ENCODE measurements at places on chromosomes 12 and 14. TPM values are rescaled to one million over a fixed set of nuclear protein-coding genes. Genes with fewer than 3 reads are reported as not detected.

DNA sequence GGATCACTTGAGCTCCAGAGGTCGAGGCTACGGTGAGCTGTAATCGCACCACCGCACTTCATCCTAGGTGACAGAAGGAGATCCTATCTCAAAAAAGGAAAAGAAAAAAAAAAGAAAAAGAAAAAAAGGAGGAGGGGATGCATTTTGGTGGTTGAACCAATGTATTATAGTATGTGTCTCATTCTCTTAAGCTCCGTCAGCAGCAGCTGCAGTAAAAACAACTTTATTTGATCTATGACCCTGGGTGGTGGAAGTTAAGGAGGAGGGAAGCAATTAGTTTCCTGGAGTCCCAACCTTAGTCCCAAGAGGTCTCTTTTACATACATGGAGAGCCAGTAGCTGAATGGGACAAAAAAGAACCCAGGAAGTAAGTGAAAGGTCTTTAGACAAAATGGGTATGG lies 26.8 kb upstream of the APOF start:
- no peak for DNase-seq

The DLGAP5 gene
- polyA plus RNA-seq = 8.7 TPM

The NDRG2 gene
- 827 TPM for polyA plus RNA-seq

The FITM1 gene
- 1.2 TPM for polyA plus RNA-seq

The MMP14 gene
- polyA plus RNA-seq = 60.5 TPM

The TAS2R50 gene
- polyA plus RNA-seq = 0.17 TPM

GRCh38 chr12:71400481-71400880 lies 39.1 kb upstream of the LGR5 start:
- no peak for DNase-seq

- no peak for DNase-seq
Observed at GRCh38 chr14:72574715-72575114, 319.2 kb downstream of the DPF3 start.

- no peak for DNase-seq
Observed at GRCh38 chr12:76866726-76867125, 12.1 kb downstream of the CSRP2 start.

- DNase-seq = no peak
Observed at GRCh38 chr12:93862424-93862823, 185.2 kb downstream of the CRADD start.

The LRRC9 gene
- polyA plus RNA-seq = 7.3 TPM

DNA sequence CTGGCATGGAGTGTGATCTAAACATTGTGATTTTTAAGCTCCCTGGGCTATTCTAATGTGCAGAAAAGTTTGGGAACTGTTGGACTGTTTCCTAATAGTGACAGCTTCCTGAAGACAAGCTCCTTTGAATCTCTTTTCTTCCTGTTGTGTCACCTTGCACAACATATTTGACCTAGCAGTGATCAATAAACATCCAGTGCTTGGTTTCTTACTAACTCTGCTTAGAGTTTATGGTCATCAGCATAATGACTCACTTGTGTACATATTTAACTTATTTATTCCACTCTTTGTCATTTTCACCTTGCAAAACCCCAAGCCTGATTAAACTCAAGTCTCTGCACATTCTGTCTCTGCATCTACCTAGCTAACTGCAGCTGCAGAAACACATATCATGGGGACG lies 27.3 kb upstream of the TBC1D30 start:
- no peak for DNase-seq

The LRP1-AS gene
- polyA plus RNA-seq = 2.3 TPM

DNA sequence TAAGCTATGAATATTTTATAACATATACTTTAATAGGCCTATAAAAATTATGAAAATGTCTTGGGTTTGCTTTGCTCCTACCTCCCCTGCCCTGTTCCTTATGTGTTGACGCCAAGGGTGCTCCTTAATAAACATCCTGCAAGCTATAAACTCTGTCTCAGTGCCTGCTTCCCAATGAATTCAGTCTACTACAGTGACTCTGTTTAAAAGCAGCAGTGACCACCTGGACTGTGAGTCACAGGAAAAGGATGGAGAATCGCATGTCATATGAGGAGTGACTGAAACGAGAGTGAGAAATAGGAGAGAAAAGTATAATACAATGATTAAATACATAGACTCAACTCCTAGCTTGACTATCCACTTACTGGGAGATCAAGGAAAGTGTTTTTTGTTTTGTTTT lies 41.1 kb upstream of the CFAP54 start:
- DNase-seq = no peak

- DNase-seq = peak; percentile 66
Observed at GRCh38 chr12:4909734-4910501, at the start of gene KCNA1. Gene KCNA1, plus strand, starts transcription at chr12:4909905. Its CDS starts 1,474 bp downstream, at chr12:4911379.

The HNF1A gene
- not detected for polyA plus RNA-seq

- DNase-seq = no peak
Observed at GRCh38 chr14:87067061-87067460, 925.9 kb downstream of the GALC start.

The OR4E2 gene
- not detected for polyA plus RNA-seq

The AKAP6 gene
- polyA plus RNA-seq = 77.5 TPM

The PTPRR gene
- polyA plus RNA-seq = 18.7 TPM

The C3AR1 gene
- 3.8 TPM for polyA plus RNA-seq

DNA sequence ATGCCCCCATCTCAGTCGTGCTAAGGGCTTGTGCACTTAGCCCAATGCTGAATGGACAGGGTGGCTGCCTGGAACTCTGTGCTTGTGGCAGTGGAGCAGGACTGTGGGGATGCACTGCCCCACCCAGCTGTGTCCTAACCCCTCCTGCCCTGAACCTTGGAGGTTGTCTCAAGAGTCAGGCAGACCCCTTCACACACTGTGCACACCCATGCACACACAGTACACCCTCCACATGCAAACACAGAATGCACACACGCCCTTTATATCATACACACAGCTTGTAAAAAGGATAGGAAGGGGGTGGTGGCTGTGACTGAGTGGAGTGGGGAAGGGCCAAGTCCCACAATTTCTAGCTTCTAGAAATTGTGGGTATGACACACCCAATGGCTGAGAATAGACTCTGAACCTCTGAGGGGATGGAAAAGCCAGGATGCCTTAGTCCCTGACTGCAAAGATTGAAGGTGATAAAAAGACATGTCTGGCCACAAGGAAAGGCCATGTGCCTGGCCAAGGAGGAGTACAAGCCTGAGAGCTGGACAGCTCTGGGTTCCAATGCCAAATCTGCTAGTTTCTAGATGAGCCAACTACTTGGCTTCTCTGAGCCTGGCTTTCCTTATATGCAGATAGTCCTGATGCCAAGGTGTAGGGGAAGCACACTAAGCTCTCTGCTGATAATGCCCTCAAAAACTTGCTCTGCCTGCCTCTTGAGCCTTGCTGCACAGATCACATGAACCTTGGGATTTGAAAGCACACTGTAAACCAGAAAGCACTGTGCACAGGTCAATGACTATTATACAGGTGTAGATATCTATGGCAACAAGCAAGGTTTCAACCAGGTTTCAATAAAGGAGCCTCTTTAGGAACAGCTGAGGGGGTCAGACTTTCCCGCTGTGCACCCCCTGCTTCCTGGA lies 8.4 kb downstream of the KRT8 start:
- DNase-seq = no peak

The CEBPE gene
- polyA plus RNA-seq = not detected

Data from spinal cord (tissue), 10 donors.